ENCODE measurements at places on chromosomes 7 and 10.
A peak's percentile ranks its signal among the peaks of the same experiment; 100 is the strongest.

GRCh38 chr7:69719717-69720116, 121.4 kb downstream of the AUTS2 start:
- ATAC-seq: no peak

- ATAC-seq: no peak
Observed at GRCh38 chr7:128113839-128114238, 82.6 kb upstream of the LRRC4 start.

GRCh38 chr10:117261501-117261900, 20.6 kb downstream of the SLC18A2 start:
- no peak for ATAC-seq

DNA sequence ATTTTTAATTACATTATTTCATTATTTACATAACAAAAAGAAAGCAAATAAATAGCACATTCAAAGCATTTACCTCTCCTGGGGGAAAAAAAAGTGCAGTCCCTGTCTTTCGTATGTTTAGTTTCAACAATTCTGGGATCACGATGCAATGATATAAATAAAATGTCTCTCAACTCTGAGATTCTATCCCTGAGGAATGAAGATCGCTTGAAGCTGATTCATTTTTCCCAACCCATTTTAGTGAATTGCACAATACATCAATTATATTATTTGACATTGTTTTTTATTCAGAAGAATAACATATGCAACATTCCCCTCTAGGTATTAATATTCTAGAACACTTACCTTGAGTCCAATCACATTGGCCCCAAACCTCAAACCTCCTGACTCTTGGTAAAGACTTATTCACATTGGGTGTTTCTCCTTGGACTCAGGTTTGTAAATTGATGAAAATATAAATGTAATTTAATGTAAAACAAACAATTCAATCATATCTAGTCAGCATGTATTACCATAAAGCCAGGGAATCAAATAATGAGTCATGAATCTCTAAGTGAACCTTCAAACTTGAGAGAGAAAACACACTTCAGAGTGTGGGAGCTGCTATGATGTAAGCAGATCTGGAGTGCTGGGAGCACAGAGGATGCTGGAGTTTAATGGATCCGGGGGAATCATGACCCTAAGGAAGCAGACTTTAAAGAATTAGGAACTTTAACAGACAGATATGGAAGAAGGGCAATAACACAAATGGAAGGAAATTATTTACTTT, 5.3 kb upstream of the SCIN start:
- no peak for ATAC-seq

DNA sequence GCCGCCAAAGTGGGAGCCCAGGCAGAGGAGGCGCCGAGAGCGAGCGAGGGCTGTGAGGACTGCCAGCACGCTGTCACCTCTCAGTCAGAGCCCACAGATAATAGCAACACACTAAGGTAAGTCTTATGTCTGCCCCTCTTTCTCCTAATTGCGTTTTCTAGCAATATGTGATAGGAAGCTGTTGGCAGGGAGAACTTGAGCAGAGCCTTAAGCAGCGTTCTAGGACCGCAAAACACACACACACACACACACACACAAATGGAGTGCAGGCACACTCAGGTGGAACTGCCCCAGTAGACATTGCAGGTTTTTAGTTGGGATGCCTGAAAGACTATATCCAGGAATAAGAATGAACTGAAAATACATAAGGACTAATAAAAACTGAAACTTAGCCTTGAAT, 1188.5 kb downstream of the NXPH1 start:
- ATAC-seq: no peak

- ATAC-seq: no peak
Observed at GRCh38 chr10:21993360-21994001, 10.0 kb downstream of the DNAJC1 start.

- ATAC-seq: peak; percentile 71
Observed at GRCh38 chr10:29998142-29998808, 61.1 kb downstream of the JCAD start.

GRCh38 chr7:94397722-94398121, 3.0 kb downstream of the COL1A2 start:
- ATAC-seq: no peak

DNA sequence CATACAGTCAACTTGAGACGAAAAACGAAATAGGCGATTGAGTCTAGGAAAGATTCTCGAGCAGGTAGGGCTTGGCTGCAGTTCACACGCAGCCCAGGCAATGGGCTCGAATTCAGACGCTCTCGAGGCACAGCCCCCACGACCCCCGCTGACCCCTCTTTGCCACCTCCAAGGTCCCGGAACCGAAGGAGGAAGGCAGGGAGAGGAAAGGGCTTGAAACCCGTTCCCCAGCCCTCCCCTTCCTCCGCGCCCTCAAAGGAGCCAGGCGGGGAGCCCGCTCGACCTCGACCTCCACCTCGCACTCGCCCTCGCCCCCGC, 441 bp downstream of the CCDC186 start:
- ATAC-seq: peak; percentile 10

DNA sequence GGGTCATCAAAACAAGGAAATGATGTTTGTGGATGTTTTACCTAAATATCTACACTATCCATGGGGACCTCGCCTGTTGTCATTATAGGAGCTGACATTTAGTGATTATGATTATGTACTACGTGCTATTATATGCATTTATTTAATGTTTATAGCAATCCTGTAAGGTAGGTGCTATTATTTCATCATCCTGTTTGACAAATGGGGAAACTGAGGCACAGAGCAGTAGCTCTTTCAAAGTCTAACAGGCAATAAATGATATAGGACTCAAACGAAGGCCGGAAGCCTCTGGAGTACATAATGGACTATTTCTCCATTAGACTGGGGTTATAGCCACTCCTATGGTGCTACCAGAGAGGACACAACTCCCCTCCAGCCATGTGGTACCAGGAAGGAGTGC, 60.6 kb upstream of the KDM7A start:
- no peak for ATAC-seq

DNA sequence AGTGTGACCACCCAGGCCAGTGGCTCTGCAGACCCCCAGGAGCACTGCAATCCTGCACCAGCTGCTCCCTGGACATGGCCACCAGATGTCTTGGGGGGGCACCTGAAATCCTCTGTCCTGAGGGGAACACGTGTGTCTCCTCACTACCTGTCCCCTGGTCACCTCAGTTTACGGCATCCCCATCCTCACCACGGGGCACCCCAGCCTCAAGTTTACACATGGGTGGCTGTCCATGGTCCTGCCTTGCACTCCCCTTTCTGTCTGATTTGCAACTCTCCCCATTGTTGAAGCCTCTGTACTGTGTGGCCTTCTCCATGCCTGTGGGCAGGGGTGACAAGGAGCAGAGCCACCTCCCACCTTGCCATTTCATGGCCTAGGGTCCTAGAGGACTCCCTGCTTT, 67.2 kb downstream of the RAMP3 start:
- peak; percentile 22 for ATAC-seq

- ATAC-seq: no peak
Observed at GRCh38 chr10:31479752-31480151, 160.7 kb downstream of the ZEB1 start.

GRCh38 chr7:2896131-2896530, 52.0 kb upstream of the GNA12 start:
- no peak for ATAC-seq

DNA sequence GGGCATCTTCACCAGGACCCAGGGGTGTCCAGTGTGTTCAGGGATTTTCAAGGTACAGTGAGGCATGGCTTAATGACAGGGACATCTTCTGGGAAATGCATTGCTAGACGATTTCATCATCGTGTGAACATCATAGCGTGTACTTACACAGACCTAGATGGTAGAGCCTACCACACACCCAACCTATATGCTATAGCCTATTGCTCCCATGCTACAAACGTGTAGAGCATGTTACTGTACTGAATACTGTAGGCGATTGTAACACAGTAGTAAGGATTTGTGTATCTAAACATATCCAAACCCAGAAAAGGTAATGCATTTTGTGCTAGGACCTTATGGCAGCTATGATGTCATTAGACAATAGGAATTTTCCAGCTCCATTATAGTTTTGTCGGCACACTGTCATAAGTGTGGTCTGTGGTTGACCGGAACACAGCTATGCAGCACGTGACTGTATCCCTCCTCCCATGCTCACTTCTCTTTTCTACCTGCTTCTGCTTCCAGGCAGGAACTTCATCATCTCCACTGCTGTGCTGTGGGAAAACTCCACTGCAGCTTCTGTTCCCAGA, 416.2 kb upstream of the NFE2L3 start:
- ATAC-seq: no peak
